GOT3 (cell line): ENCODE measurements at places on chromosomes 1 and 21.

DNA sequence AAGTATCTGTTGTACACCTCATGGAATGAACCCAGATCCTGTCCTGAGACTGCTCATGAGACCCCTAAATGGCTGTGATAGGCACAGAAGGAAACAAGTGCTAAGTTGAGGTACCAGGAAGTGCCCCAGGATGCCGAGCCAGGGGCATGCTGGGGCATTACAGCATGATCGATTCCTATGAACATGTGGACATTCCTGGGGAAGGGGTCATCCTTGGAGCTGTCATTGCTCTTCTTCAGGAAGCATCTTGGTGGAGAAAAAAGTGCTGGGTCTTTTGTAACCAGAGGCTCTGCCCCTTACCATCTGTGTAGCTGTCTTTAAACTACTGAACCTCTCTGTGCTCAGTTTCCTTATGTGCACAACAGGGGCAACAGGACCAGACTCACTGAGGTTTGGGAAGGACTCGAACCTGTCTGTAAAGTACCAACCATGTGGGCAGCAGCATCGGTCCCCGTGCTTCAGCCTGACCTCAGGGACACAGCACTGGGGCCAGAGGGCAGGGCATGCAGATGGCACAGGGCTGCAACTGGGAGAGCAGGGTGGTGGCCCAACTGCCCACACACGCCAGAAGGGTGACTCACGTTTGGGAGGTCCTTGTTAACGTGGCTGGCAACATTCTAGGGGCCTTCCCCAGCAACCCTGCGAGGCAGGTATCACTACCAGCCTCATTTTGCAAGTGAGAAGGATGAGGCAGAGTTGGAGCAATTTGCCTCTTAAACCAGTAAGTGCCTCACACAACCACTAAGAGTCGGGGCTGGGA is 142.3 kb upstream of the EDN2 start:
- no peak for DNase-seq

- DNase-seq = no peak
Observed at GRCh38 chr1:54305906-54306514, 100.2 kb downstream of the SSBP3 start.

DNA sequence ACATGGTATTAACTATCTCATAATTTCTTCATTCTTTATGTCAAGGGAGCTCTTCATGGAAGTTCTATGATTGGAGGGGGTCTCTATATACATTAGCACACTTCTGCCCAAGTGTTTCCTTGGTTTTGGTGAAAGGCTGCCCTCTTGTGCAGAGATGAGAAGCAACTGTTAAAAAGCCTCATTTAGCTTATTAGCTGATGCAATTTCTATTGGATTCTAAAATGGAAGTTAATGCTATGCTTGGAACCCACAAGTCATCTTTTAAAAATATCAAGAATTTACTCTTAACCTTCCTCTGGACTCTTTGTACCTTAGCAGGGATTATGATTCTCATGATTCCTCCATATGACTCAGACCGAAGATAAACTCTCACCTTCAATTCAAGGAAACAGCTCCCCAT is 328.9 kb downstream of the PTBP2 start:
- DNase-seq = no peak

- no peak for DNase-seq
Observed at GRCh38 chr1:62457955-62458354, 21.1 kb downstream of the USP1 start.

- DNase-seq = no peak
Observed at GRCh38 chr1:183355181-183355580, 63.0 kb downstream of the NMNAT2 start.

- DNase-seq = no peak
Observed at GRCh38 chr1:17845583-17845982, 90.5 kb downstream of the ACTL8 start.

- no peak for DNase-seq
Observed at GRCh38 chr1:240503036-240503435, 108.9 kb downstream of the GREM2 start.
